NCI-H345 (cell line): ENCODE measurements at places on chromosomes 11 and 22.

DNA sequence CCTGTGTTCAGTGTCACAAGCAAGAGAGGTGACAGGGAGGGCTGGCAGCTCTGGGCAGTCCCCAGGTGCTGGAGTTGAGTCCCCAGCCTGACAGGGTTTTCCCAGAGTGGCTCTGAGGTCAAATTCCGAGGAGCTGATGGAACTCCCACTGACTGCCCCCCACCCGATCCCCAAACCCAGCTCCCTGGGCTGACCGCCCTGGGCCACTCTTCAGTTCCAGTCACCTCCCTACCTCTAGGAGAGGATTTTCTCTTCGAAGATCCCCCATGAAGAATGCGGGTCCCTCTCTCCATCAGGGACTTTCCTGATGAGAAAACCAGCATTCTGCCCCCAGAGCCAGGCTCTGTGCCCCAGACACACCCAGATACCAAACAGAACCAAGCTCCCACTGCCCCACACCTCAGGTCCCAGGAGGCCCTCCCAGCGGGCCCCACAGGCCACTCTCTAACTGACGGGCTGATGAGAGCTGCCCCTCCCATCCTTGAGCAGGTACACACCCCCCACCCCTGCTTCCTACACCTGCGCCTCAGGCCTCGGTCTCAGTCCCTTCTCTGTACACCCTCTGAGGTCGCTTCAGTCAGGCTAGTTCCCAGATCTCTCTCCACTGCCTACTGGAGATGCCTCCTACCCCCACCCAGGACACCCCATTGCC lies 12.1 kb upstream of the RAC2 start:
- no peak for DNase-seq

- DNase-seq: no peak
Measured at GRCh38 chr11:17563961-17564686, 17.1 kb downstream of the OTOG start.

DNA sequence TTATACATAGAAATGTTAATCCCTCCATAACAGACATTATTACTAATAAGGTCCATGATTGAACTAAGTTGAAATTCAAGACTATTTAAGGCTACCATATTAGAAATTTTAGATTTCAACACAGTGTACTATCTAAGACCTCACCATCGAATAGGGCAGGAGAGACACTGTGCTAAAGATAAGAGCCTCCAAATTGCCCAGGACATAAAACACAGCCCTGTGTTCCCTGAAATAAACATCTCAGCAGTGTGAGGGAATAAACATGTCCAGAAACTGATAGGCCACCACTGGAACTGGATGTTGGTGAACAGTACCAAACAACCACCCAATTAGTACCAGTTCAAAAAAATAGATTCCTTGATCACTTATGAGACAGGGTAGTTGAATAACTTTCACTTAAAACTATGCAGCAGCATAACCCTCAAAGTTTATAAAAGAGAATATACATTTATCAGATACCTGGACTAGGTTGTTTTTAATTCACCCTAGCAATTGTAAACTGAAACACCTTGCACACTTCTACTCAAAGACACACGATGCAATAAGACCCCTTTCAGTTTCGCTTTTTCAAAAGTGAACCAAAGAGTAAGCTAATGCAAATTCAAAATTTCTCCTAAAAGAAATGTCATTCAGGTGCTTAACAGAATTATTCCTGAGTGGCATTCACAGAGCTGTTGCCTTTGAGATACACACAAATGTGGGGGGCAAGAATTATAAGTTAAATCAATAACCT lies 34.3 kb downstream of the USP28 start:
- no peak for DNase-seq

DNA sequence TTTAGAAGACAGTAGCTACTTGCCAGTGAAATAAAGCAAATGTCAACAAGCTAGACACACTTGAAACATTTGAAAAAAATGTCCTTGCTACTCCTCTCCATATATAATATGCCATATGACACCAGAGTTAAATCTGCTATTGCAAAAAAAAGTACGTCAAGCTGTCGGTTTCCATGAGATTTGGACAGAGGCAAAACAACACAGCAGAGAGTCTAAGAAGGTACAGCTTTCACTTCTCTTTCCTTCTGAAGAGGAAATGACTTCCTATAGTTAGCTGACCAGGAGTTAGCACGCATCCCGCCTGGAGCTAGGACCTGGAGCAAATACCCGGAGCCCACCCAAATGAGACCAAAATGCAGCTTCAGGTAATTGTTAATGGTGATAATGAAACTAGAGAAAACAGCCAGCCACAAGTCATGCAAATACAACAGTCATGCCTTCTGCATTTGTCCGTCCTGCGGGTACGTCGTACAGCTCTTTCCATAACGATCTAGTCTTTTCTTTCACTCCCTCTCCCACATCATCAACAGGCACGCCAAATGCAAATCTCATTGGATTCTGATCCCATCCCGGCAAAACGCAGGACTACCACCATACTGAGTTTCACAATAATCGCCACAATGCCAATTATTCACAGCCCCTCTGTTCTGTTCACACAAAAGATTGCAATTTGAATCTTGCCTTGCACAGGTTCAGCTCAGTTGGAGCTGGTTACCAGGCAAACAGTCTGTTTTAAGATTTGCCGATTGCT lies 395.0 kb upstream of the CCDC90B start:
- peak; percentile 56 for DNase-seq

- no peak for DNase-seq
Measured at GRCh38 chr11:66071381-66071801, 1.3 kb downstream of the PACS1 start.

DNA sequence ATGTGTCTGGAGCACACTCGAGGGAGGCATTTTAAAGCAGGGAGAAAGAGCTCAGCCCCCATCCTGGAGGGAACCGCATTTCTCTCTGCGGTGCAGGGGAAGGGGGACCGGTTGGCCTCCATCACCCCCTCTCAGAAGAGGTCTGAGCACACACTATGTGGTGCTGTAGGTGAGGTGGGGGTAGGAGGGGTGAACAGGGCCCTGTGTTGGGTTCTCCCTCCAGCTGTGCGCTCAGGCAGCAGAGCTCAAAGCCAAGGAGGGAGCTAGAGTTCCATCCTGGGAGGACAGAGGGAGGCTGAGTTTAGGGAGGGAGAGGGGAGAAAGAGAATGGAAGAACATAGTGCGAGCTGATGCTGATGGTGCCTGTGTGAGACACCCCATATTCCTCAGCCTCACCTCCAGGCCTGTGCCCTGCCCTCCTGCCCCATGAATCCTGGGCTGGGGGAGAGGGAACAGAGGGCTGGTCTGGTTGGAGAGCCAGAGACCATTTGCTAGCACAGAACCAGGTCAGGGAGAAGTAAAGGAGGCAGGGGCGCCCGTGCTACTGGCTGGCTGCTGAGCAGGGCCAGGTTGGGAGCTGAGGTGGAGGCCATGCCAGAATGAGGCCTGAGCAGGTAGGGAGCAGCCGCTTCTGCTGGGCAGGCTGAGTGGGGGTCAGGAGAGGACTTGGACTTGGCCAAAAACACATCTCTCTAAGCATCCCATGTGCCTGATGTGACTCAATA lies 43.7 kb downstream of the ALX4 start:
- no peak for DNase-seq

GRCh38 chr22:42425337-42425988 lies 6.7 kb downstream of the NFAM1 start:
- peak; percentile 21 for DNase-seq

GRCh38 chr11:27973851-27974536 lies 134.0 kb downstream of the KIF18A start:
- no peak for DNase-seq

DNA sequence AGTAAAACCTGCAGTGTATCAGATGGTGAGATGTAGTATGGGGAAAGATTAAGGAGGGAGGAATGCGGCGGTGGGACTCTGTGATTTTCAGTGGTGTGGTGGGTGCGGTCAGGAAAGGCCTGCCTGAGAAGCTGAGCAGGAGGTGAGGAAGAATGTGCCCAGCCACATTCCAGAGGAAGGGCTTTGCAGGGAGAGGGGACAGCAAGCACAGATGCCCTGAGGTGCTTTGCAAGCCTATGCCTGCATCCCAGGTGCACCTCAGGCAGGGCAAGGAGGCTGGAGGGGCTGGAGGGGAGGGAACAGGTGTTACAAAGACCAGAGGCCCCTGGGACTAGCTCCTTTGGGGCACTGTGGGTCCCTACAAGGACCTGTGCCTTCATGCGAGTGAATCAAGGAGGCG lies 42.1 kb downstream of the MYO7A start:
- DNase-seq: no peak

DNA sequence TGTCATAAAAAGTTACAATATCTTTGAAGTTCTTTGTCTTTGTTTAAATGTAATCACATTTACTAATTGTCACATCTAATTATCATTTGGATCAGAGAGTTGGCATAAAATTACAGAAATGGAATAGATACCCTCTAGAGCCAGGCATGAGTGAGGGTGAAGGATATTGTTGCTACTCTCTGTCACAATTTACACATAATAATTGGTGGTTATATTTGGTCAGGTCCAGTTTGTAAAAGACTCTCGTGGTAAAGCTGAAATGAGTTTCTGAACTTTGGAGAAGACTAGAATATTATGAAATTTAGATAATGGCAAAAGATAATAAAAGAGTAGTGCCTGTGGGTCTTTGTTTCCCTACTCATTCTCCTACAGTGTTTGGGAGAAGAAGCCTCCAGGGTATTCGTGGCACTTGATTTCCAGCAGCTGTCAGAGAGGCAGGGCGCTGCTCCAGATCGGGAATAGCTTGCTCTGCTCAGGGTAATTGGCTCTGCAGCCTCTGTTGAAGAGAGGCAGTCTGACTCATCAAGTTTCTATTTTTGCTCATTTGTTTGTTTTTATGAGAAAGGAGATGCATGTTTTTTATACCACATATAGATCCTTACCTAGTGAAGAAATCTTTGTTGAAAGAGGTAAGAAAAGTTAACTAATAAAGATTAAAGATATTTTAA lies 349.9 kb downstream of the CNTN5 start:
- peak; percentile 84 for DNase-seq

GRCh38 chr22:23850136-23850611 lies 7.5 kb upstream of the SLC2A11 start:
- DNase-seq: no peak

- DNase-seq: no peak
Measured at GRCh38 chr22:44754998-44755397, 2.6 kb downstream of the ARHGAP8 start.

GRCh38 chr11:109745996-109746625 lies 324.1 kb downstream of the C11orf87 start:
- no peak for DNase-seq

DNA sequence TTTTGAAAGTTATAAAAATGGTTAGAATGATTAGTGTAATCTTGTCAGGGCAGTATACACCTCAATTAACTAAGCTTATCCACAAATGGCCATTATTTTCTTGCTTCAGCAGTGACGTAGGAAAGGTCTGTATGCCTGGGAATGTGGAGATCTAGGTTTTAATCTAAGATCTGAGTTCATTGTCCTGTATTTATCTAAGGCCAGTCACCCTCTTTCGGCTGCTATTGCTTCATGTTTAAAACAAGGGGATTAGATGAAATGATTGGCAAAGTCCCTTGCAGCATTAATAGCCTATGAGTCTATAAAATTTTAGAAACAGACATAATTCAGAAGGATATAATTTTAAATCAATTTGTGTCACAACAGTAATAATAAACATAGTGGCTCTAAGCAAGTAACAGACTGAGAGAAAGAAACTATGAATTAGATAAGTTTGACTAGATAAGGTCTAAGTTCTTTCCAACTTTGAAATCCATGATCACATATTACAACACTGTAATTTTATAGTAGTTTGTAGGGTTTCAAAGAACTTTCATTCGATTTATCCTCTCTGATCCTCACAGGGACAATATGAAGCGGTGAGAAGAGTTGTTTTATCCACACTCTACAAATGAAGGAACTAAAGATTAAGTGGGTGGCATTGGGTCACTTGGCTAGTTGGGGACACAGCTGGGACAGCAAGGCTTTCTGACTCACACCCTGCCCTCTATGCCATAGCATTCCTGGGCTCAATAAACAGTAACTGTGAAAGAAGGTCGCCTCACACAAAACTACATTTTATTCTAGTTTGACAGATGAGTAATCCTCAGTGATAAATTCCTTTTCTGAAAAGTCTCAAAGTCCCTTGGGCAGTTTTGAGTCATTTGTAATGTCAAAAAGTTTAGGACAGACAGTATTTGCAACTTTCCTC lies 60.6 kb upstream of the RDX start:
- DNase-seq: no peak

DNA sequence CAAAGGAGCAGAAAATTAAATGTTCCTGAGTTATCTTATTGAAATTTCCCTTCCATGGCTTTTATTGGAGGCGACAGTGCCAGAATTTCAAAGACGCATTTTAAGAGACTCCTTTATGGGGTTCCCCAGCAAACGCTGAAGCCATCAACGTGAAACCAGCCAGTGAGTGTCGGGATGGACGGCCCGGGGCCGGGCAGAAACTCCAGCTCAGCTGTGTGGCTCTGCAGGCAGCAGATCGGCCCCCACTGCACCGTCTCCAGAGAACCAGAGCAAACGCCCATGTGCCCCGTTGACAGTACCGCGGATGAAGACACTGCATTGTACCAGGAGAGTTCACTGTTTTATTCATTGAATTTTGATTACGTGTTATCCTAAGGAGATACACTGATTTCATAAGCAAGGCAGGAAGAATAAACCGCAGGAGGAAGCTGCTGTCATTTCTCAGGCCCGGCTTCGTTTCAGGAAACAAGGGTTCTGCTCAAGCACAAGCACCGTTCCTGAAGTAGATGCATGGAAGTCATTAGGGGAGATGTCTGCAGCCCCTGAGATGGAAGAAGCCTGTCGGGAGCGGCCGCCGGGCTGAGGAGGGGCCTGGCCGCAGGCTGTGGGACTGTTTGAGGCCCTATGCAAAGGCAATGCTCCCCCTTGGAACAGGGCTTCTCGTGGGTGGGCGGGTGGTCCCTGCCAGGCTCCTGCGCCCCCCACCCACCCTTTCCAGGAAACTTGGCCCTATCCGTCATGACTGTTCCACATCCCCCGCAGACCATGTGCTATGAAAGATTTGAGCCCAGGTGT lies 639.7 kb downstream of the TBC1D22A start:
- DNase-seq: no peak

- DNase-seq: no peak
Measured at GRCh38 chr11:121464352-121464946, 11.7 kb upstream of the SORL1-AS1 start.

GRCh38 chr11:106957030-106957482 lies 61.2 kb downstream of the GUCY1A2 start:
- DNase-seq: no peak

DNA sequence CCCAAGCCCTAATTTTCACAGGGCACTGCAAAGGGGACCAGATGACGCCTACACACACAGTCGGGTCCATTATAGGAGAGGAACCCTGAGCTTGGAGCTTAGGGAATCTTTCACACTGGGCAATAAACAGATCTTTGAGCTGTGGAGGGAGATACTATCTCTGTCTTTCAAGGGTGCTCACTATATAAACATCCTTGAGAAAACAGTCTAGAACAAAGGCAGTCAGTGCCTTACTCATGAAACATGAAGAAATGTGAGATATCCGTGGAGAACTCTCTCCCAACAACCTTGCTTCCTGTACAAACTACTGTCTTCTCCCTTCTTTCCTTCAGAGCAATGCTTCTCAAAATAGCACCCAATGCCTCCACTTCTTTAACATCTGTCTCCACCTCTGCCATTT lies 109.0 kb upstream of the APOA1 start:
- DNase-seq: no peak

DNA sequence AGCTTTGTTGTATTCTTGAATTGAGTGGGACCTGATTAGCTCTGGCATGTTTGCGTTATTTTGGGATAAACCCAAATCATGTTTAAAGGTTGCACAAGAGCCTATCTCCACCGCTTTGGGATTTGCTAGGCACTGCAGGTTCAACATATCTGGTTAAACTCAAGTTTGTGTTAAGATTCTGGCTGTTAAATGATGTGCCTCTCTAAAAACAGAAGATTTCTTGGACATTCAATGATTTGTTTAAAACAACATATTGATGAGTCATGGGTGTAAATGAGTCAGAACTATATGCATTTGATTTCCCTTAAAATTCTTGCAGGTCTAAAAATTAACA lies 67.4 kb downstream of the AMOTL1 start:
- DNase-seq: no peak
